GM04504 (cell line): ENCODE measurements at places on chromosomes 3 and 15.

DNA sequence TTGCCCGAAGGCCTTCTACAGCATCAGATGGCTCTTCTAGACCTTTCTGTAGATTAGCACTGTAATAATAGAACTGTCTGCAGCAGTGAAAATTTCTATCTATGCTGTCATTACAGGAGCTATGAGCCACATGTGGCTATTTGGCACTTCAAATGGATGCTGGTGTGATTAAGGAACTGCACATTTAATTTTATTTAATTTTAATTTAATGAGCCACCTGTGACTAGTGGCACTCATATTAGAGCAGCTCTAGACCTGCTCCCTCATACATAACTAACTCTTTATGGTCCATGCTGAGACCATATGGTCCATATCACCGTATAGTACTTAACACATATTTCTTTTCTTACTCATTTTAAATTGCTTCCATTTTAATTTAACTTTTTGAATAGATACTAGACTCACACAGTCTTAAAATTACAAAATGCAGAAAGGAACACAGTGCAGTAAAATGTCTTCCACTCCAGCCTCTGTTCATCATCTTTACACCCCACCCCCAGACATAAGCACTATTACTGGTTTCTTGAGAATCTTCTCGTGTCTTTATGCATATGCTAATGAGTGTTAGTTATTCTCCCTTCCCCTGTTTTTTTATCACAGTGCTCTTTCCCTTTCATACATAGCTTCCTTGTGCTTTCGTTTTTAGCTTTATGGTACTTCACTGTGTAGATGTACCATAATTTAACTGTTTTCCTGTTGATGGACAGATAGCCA lies 9.6 kb downstream of the LSM3 start:
- no peak for DNase-seq

DNA sequence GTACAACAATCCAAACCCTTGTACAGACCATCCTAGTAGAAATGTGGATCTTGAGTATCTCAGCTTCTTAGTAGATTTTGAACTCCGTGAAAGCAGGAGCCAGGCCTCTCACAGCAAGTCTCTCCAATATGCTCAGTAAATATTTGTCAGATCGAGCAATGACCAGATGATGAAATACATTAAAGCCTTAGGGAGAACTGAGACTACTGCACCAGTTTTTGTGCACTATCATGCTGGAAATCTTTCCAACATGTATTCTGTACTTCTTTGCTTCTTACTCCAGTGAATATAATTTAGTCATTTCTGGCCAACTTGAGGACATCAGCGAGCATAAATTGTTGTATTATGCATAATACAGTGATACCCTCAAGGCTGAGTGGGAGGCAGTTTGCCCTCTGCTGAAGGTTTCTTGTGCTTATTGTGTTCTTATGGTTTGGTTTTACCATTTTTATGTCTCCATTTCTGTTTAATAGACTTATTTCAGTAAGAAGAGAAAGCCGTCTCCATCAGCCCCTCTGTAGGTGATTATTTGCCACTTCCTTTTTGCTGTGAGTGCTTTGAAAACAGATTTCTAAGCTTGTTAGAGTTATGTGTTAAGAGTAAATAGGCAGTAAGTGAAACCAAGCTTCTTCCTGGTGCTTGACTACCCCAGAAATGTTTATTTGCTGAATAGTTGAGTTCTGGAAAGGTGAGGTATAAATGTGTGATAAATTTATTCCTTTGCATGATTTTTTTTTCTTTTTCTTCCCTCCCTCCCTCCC lies 147.1 kb downstream of the PGPEP1L start:
- no peak for DNase-seq

- DNase-seq = no peak
Measured at GRCh38 chr3:8996216-8996615, 32.9 kb upstream of the RAD18 start.

DNA sequence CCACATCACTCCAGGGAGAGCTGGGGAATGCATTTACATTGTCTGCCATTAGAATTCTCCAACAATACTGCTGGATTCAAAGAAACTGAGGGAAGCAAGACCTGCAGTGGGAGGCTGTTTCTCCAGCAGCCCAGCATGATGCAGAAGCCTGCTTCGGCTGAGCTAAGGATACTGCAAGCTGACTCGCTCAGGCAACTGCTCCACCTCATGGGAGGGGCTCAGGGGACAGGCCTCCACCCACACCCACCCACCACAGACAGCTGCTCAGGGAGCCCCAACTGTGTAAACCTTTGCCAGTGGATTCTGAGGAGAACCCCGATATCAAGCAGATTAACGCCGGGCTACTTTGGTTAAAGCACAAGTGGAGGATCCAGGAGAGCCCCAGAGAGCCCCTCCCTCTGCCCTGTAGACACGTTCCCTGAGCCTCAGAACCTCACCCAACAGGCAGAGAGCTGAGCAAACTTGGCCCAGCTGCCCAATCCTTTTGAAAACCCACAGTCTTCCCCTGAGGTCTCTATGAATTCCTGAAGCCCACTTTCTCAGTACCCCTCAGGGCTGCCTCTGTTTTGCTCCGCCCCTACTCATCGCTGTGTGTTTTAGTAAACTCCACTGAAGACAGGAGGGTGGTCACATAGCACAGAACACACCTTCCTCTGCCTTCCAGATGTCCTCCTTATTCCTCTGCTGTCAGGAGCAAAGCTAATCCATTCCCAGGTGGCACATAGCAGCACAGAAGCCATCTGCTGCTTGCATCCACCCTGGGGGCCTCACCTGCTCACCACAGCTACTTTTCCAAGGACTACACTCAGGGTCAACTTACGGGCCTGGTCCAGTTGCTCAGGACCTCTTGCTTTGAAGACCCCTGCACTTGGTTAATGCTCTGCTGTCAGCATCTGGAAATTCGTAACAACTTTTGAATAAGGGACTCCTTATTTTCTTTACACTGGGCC lies 269.0 kb downstream of the ABHD5 start:
- DNase-seq = no peak

- DNase-seq = no peak
Measured at GRCh38 chr15:88791637-88792036, 11.6 kb upstream of the ACAN start.

DNA sequence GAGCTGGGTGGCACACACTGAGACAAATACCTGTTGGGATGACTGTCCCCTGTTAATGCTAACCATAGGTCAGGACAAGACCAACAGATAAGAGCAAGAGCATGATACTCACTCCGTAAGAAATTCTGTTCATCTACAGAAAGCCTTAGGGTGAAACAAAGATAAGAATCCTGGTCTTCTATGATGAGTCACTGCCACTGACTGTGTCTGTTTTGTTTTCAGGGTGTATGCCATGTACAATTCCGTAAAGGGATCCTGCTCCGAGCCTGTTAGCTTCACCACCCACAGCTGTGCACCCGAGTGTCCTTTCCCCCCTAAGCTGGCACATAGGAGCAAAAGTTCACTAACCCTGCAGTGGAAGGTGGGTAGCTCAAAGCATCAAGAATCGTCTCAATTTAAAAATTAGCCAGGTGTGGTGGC lies 141.1 kb downstream of the GHSR start:
- DNase-seq = no peak

- DNase-seq = no peak
Measured at GRCh38 chr3:59288951-59289350, 239.1 kb upstream of the CFAP20DC start.

DNA sequence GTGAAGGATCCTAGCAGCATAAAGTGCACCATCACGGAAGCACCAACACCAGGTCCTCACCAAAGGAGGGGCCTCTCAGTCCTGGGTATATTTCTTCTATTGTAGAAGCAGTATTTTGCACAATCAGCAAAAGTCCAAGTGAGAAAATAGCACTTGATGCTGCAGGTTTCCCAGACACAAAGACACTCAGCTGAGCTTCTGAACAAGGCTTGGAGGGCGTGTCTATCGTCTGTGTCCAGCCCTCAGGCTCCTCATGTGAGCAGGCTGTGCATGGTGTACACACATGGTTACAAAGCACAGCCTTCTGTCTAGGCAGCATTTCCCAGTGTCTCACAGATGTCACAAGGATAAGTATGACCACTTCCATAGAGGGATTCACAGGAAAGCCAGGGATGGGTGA lies 98.3 kb upstream of the SPATA12 start:
- no peak for DNase-seq

- DNase-seq = no peak
Measured at GRCh38 chr15:88438181-88438580, 29.0 kb downstream of the MRPL46 start.

GRCh38 chr3:162586591-162586990 lies 1090.0 kb downstream of the OTOL1 start:
- DNase-seq = no peak

DNA sequence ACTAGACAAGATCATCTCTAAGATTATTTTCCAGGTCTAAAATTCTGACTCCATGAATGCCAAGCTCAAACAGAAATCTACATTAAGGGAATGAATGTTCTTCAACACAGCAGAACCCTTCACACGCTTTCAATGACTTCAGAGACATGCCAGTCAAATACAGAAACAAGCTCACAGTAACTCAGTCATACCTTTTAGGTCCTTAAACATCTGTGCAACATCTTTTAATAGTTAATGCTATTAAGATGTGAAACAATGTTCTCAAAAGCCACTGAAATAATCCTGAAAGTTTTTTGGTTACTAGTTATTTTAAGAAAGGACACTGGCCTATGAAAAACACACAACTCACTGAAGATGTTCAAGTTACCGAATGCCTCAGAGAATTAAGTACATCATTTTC lies 2.5 kb downstream of the DLG1 start:
- no peak for DNase-seq

GRCh38 chr3:69462022-69462825 lies 76.3 kb upstream of the FRMD4B start:
- no peak for DNase-seq

- peak; percentile 84 for DNase-seq
Measured at GRCh38 chr3:177597311-177598096, 400.2 kb upstream of the TBL1XR1 start.

- no peak for DNase-seq
Measured at GRCh38 chr3:59609657-59610348, 560.0 kb upstream of the CFAP20DC start.

GRCh38 chr3:76643623-76644304 lies 396.1 kb upstream of the ROBO2 start:
- DNase-seq = no peak

DNA sequence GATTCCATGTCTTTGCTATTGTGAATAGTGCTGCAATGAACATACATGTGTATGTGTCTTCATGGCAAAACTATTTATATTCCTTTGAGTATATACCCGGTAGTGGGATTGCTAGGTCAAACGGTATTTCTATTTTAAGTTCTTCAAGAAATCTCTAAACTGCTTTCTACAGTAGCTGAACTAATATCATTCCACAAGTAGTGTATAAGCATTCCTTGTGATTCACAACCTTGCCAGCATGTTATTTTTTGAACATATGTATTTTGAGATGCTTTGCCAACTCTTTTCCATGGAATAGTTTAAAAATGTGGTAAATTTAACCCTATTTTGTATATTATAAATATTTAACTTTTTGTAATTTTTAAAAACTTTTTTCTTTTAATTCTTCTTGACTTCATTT lies 592.7 kb upstream of the NAALADL2 start:
- no peak for DNase-seq

DNA sequence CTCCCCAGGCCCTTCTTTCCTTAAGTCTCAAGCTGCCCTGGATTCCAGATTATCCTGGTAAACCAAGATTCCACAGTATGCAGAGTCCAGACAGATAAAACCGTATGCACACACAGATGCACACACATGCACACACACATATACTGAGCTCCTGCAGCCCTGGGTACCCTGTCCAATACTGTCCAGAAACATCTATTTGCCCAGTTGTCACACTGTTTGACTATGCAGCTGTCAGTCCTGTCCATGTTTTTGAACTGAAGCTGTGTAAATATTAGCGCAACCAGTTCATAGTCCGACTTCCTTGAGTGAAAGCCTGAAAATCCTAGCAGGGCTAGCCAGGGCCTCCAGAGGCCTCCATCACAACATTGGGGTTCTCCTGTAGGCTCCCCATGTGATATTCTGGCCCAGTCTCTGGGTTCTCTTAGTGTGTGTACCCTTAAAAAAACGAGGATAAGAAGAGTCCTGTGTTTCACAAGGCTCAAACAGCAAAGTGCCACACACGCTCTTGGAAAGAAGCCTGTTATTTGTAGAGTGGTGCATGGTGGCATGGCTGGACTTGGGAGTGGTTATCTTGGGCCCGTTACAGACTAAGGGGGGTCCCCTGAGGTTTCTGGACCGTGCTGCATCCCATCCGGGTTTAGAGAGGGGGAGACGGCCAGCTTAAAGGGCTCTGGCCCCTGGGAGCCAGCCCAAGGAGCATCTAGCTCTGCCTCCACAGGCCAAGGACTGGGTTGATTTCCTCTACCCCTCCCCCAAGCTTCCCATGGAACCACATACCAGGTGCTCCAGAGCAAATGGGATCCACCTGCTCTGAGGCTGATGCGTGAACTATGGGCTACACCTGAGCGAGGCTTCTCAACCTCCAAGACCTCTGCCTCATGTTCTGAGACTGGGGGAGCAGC lies 108.3 kb downstream of the IQSEC1 start:
- DNase-seq = no peak

- DNase-seq = no peak
Measured at GRCh38 chr3:143888166-143888565, 39.9 kb upstream of the SLC9A9 start.

- DNase-seq = no peak
Measured at GRCh38 chr15:85690561-85691231, 104.0 kb downstream of the KLHL25 start.

DNA sequence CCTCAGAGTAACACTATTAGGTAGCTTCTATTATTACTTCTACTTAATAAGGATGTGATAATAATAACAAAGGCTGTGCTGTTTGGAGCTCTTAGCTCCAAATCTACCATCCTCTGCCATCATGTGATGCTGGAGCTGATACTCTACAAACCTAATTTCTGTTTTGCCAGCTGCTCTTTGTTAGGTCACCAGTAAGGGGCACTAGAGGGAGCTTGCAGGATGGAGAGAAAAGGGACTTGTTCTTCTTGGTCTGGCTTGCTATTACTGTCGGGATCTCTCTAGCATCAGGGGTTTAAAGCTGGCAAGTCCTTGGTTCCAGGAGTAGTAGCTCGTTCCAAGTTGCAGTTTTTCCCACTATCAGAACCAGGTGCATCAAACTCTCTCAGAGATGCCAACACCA lies 194.9 kb upstream of the KBTBD8 start:
- DNase-seq = no peak

DNA sequence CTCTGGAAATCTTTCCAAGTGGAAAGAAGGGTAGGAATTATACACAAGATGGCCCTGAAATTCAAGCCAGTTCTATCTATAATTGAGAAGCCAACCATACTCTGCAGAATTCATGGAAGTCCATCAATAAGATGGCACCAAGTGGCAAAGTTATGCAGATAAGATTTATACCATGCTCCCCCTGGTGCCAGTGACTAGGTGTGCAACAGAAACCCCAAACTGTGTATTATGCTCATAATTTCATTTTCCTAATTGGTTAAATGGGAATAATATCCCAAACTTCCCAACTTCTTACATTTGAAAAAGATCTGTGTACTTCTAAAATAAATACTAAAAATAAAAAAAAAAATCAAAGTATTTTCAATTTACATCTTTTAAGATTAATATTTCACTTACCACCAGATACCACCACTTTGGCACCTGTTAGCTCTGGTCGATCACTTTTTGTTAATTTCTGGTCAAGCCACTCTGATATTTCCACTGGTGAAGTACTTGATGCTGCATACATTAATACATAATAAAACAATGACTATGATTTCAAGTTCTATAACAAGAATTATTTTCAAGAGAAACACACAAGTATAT lies 25.9 kb downstream of the ETFA start:
- DNase-seq = no peak
